SJSA1 (cell line): ENCODE measurements at places on chromosomes 6 and 20. TPM values are rescaled to one million over a fixed set of nuclear protein-coding genes. Genes with fewer than 3 reads are reported as not detected.

Gene ULBP3
- total RNA-seq = 5.4 and 10.1 TPM in 2 replicates

GRCh38 chr20:4041748-4042411, 26.5 kb upstream of the RNF24 start:
- H3K4me1 ChIP-seq = peaks cover 26% of the 10 kb centered on the region
- H3K36me3 ChIP-seq = no peaks in the 10 kb centered on the region
- DNase-seq = no peak
- no peak overlapping the region for H3K27ac ChIP-seq
- H3K4me3 ChIP-seq = no peak overlapping the region

DNA sequence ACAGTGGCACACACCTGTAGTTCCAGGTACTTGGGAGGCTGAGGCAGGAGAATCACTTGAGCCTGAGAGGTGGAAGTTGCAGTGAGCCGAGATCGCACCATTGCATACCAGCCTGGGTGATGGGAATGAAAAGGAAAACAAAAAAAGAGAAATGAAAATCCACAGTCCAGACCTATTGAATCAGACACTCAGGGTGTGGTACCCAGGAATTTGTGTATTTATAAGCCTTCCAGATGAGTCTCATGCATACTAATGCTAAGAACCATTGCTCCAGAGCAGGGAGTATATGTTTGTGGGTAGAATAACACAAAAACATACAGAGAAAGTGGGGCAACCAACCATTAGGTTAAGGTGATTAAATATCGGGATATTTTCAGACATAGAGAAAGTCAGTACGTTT, 36.1 kb upstream of the PLCB4 start:
- H3K4me1 ChIP-seq = peaks cover 3% of the 10 kb centered on the region; the same call in 1 of the 2 replicates
- H3K27me3 ChIP-seq = no peaks in the 10 kb centered on the region
- H3K36me3 ChIP-seq = no peaks in the 10 kb centered on the region
- H3K4me3 ChIP-seq = no peak overlapping the region
- H3K27ac ChIP-seq = no peak overlapping the region

Gene GTF3C6
- 157 and 191 TPM in 2 replicates for total RNA-seq

DNA sequence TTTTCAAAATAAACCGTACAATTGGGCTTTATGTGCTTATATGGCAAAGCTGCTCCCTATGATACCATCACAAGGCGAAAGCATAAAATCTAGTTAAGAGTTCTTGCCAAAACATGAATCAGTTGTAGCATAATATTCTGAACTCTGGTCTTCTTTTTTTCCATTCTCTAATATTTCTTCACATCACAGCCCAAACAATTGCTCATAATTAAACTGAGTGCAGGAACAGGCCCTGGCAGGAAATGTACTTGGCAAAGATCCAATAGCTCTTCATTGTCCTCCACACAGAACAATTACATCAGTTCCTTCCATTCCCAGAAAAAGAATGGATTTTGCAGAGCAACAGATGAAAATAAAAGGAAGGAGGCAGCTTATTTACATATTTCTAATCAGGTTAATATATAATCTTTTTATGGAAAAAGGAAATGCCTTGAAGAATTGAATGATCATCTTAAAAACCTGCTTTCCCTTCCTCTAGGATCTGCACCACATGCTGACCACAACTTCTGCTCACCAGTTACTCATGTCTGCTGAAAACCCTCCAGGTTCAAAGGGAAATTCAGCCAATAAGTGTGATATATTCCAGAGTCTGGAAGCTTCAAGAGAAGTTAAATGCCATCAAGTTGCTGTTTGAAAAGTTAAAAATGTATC, 123.3 kb upstream of the COL21A1 start:
- no peak overlapping the region for H3K4me3 ChIP-seq
- no peaks in the 10 kb centered on the region for H3K27me3 ChIP-seq
- peaks cover 15% of the 10 kb centered on the region for H3K4me1 ChIP-seq
- peak; percentile 76 for DNase-seq
- no peak overlapping the region for H3K27ac ChIP-seq
- no peaks in the 10 kb centered on the region for H3K36me3 ChIP-seq

GRCh38 chr20:57507477-57507876, 17.5 kb downstream of the CTCFL start:
- H3K27me3 ChIP-seq = peaks cover 8% of the 10 kb centered on the region; the same call in 1 of the 2 replicates
- H3K4me3 ChIP-seq = no peak overlapping the region
- no peaks in the 10 kb centered on the region for H3K36me3 ChIP-seq
- peaks cover 9% of the 10 kb centered on the region for H3K4me1 ChIP-seq
